Naive thymus-derived CD8-positive, alpha-beta T cell (primary cell): ENCODE measurements at places on chromosomes 6 and 20.

DNA sequence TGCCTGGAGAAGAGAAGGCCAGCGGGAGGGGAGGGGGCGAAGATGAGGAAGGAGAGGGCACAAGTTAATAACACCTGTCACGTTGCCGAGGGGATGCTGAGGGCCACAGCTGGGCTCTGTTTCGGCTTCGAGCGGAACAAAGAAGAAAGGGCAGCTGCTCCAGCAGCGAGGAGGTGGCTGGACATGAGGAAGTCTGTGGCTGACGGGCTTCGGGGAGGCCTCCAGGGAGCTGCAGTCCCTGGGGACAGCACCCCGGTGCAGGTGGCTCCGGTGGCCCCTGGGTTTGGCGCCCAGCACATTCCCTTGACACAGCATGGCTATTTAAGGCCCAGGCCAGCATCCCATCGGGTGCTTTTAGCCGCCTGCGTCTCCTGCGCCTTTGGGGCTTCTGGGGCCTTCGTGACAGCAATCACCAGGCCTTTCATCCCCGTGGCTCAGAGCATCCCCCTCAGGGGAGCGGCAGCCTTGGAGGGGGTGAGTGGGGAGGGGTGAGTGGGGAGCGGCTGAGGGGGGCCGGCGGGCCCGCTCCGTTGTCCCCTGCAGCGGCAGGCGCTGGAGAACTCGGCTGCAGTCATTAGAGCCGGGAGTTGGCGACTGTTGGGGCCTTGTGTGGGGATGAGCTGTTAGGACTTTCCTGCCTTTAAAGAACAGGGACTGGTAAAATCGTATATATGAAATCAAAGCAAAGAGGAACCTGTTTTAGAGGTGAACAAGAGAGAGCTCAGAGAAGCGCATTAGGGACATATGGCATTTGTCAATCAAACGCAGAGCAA is 99.0 kb downstream of the TMEM242 start:
- peaks cover 7% of the 10 kb centered on the region for H3K27me3 ChIP-seq
- no peak overlapping the region for H3K4me3 ChIP-seq
- H3K27ac ChIP-seq: no peak overlapping the region
- H3K36me3 ChIP-seq: no peaks in the 10 kb centered on the region
- peaks cover 60% of the 10 kb centered on the region for H3K4me1 ChIP-seq
- no peak for DNase-seq

DNA sequence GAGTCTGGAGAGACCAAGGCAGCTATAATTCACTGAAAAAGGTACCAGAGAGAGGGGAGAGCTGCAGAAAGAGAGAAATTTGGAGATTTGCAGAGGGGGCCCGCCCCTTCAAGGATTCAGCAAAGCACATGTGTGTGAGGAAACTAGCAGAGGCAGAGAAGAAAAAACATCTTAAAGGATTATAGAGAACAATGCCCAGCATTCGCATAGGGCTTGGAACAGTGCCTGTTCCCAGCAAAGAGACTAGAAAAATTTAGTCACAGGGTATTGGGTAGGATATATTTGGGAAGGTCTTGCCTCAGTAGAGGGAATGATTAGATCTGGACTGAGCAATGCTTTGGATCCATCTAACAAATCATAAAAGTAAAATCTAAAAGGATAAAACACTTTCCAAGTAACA is 44.0 kb downstream of the SRPK1 start:
- no peaks in the 10 kb centered on the region for H3K27me3 ChIP-seq
- H3K4me1 ChIP-seq: no peaks in the 10 kb centered on the region
- no peak overlapping the region for H3K27ac ChIP-seq
- no peak for DNase-seq

DNA sequence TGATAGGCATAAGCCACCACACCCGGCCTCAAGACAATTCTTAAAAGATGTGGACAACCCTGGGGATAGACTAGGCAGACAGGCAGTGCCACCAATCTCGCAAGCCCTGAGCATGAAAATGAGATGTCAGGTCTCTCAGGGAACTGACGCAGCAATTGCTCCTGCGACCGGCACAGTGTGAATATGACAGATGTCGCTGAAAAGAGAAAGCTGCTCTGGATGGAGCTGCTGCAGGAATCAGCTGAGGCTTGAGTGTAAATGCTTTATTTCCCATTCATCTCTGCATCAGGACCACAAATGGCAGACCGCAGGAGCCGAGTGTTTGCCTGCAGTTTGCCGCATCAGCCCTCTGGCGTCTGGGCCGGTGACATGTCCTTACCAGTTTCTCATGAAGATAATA is 68.4 kb downstream of the TFAP2C start:
- no peak overlapping the region for H3K27ac ChIP-seq
- no peaks in the 10 kb centered on the region for H3K4me1 ChIP-seq
- H3K27me3 ChIP-seq: no peaks in the 10 kb centered on the region

- H3K4me1 ChIP-seq: peaks cover 5% of the 10 kb centered on the region
- peak overlapping the region; percentile 54 for H3K4me3 ChIP-seq
- peaks cover 49% of the 10 kb centered on the region for H3K27me3 ChIP-seq
These were observed 520 bp downstream of the KCNK17 start for GRCh38 chr6:39313526-39314272.

GRCh38 chr6:139872665-139873064 is 498.2 kb upstream of the CITED2 start:
- no peak overlapping the region for H3K4me3 ChIP-seq
- H3K36me3 ChIP-seq: no peaks in the 10 kb centered on the region

DNA sequence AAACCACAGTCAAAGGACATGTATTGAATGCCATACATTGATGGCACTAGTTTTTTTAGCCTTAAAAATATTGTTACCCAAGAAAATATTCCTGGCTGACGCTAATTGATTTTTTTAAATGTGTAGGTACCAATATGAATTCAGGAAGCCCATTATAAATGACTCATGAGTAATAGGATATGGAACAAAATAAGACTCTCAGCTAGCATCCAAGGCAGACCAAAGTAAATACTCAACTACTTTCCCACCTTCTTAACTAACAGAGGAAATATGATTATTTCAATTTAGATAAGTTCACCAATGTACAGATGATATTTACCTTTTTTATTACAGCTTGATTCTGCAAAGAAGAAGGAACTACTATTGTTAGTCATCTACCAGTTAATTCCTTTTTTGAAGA is 43.2 kb upstream of the TXNDC5 start:
- peaks cover 10% of the 10 kb centered on the region for H3K27me3 ChIP-seq
- no peak overlapping the region for H3K4me3 ChIP-seq
- no peak for DNase-seq
- H3K4me1 ChIP-seq: no peaks in the 10 kb centered on the region
- H3K27ac ChIP-seq: no peak overlapping the region
- H3K36me3 ChIP-seq: peaks cover 14% of the 10 kb centered on the region

DNA sequence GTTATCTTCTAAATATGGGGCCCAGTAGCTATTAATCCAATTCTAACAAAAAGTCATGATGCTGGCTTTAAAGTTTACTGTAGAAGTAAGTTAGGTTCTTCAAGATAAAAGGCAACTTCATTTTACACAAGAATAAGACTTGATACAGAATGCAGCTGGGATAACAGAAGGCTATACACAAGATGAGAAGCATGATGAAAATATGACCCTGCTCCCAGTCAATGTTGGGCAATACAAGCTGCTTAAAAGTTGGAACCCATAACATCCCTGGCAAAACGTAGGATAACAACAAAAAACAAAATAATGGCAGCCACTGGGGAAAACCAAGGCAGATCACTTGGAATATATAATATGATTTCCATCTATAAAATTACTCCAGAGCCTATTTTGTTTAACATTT is 87.6 kb upstream of the RSPO3 start:
- H3K27ac ChIP-seq: no peak overlapping the region
- no peaks in the 10 kb centered on the region for H3K36me3 ChIP-seq
- no peak overlapping the region for H3K4me3 ChIP-seq
- DNase-seq: no peak
- H3K4me1 ChIP-seq: no peaks in the 10 kb centered on the region

GRCh38 chr6:156776470-156776839 is 723 bp upstream of the ARID1B start:
- H3K27me3 ChIP-seq: no peaks in the 10 kb centered on the region
- peak; percentile 28 for DNase-seq
- H3K27ac ChIP-seq: peak overlapping the region; percentile 97
- peaks cover 35% of the 10 kb centered on the region for H3K4me1 ChIP-seq
- H3K36me3 ChIP-seq: no peaks in the 10 kb centered on the region

DNA sequence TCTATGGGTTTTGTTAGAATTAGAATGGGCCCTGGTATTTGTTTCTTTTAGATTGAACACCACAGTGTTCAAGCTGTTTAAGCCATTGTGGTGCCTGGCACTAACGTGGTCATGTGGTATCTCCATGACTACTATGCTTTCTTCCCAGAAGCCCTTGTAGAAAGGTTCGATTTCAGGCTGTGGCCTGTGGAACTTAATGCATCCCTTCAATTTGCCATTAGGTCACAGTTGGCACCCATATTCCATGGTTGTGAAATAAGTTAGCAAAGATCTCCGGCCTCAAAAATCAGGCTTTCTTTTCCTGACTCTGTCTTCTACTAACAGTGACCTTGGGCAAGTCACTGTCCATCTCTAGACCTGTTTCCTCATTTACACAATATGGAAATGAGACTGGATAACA is 31.3 kb upstream of the AAR2 start:
- no peak overlapping the region for H3K27ac ChIP-seq
- peaks cover 7% of the 10 kb centered on the region for H3K27me3 ChIP-seq
- no peak overlapping the region for H3K4me3 ChIP-seq
- peaks cover 4% of the 10 kb centered on the region for H3K4me1 ChIP-seq

DNA sequence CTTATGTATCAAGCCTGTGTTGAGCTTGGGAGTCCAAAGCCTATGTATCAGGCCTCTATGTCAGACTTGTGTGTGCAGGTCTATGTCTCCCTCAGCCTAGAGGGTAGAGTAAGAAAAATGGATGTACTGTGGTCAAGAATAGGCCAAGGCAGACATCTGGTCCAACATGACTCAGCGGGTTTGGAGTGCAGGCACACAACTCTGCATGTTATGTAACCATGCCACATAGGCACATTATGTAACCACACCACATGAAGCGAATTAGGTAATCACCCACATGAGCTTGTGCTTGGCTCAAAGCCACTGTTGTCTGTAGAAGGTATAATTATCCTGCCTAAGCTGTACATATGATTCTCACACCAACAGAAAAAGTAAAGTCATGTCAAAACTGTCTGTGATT is 1190.5 kb upstream of the EYS start:
- DNase-seq: no peak
- no peaks in the 10 kb centered on the region for H3K4me1 ChIP-seq
- no peaks in the 10 kb centered on the region for H3K27me3 ChIP-seq
- H3K27ac ChIP-seq: no peak overlapping the region

DNA sequence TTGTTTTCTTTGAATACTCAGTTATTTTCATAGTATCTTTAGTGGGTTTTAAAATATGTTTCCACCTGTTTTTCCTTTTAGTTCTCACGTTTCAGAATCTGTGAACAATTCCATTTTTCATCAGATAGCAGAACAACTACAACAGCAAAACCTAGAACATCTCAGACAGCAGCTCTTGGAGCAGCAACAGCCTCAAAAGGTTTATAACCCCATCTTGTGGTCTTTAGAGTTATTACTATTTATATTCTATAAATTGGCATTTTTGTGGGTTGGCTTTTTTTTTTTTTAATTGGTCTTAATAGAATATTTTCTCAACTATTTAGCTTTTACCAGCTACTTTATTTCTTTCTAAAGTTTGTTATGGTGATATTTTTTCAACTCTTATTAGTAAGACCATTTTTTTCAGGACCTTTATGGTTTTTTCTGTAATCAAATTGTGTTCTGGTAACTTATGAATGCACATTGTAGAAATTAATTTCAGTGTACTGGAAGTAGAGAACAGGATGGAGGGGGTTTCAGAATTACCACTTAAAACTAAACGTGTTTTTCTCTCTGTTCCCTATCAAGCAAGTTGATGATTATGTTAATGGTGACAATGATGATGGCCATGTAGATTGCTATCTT is 72.2 kb downstream of the SCAF8 start:
- H3K27ac ChIP-seq: peak overlapping the region; percentile 63
- peaks cover 10% of the 10 kb centered on the region for H3K4me1 ChIP-seq
- peak; percentile 48 for DNase-seq
- no peak overlapping the region for H3K4me3 ChIP-seq
- no peaks in the 10 kb centered on the region for H3K27me3 ChIP-seq

GRCh38 chr6:44229376-44230033 is 6.1 kb downstream of the SLC29A1 start:
- H3K4me3 ChIP-seq: no peak overlapping the region
- H3K27ac ChIP-seq: no peak overlapping the region
- H3K36me3 ChIP-seq: no peaks in the 10 kb centered on the region
- H3K4me1 ChIP-seq: peaks cover 3% of the 10 kb centered on the region
- no peak for DNase-seq

DNA sequence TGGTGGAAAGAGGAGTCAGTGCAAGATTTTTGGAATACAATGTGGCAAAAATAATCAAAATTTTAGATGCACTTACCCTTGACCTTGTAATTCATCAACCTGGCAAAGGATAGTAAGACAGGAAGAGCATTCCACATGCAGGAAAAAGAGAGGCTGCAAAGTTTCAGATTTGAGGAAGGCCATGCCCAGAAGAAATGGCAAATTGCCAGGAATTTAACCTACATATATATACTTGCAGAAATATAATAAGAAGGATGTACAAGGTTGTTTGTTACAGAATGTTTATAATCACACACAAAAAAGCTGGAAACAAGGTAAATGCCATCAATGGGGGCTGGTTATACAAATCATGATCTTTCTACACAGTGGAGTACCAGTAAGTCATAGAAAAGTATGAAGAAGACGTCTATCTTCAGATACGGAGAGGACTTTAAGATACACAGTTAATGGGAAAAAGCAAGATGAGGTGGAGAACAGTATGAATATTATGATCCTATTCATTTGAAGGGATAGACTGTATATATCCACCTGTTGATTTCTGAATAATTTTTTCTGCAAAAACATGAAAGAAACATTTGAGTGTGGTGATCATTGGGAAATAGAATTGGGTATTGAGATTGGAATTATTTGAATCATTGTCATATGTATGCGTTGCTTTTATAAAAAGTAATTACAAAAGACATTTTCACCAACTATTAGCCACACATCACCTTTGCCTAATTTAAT is 253.8 kb downstream of the TBC1D7 start:
- H3K27me3 ChIP-seq: peaks cover 5% of the 10 kb centered on the region
- no peak overlapping the region for H3K4me3 ChIP-seq
- H3K4me1 ChIP-seq: no peaks in the 10 kb centered on the region
- no peaks in the 10 kb centered on the region for H3K36me3 ChIP-seq
- no peak overlapping the region for H3K27ac ChIP-seq
- DNase-seq: no peak

DNA sequence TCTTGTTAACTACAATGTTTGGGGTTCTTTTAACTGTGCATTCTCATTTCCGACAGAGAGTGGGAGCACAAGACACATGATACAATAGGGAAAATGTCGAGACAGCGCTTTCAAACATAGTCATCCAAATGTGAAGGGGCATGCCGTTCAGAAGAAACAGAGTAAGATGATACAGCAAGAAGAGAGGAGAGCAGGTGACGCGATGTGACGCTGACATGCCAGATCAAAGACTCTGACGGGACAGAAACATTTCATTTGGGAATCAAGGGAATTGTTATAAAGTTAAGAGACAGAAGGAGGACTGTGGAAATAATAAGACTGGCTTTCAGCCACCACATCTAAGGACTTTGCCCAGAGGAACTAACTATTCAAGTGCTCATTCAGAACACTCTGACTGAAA is 117.4 kb downstream of the FAXC start:
- no peak overlapping the region for H3K4me3 ChIP-seq
- no peak for DNase-seq
- H3K27ac ChIP-seq: no peak overlapping the region
- H3K4me1 ChIP-seq: no peaks in the 10 kb centered on the region
